Activated T-helper 1 cell treated with anti-CD3 and anti-CD28 coated beads, Interleukin-2, amount 50 U/mL, for 16 hours (primary cell): ENCODE measurements at places on chromosomes 7 and 10.

DNA sequence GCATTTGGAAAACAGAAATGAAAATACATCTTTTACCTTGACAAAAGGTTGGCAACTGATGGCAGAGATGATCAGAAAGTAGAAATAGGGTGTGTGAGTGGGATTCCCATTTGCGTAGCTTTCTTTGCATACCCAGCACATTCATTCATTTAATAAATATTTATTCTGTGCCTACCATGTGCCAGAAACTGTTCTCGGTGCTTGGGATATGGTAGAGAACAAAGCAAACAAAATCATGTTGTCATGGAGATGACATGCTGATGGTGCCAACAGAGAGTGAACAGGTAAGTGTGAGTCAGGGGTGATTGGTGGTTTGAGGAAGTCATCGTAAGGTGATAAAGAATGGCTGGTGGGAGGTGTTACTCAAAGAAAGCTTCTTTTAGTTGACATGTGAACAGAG is 45.4 kb downstream of the CACNB2 start:
- DNase-seq: no peak

DNA sequence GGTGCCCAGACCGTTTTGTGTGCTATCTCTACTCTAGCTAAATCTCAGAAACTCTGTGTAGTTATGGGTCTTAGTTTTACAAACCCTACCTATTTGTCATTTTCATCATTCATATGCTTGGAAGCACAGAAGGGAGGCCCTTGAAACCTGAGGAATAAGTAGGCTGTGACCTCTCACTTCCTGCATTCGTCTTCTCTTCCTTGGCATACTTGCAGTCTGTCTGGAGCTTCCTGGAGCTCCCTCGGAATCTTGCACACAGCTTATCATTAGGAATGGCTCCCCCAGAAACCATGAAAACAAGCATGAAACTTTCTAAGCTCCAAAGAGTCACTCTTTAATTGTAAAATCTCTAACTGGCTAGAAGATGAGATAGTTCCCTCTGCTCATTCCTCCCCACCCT is 376.9 kb upstream of the MYO3A start:
- no peak for DNase-seq

DNA sequence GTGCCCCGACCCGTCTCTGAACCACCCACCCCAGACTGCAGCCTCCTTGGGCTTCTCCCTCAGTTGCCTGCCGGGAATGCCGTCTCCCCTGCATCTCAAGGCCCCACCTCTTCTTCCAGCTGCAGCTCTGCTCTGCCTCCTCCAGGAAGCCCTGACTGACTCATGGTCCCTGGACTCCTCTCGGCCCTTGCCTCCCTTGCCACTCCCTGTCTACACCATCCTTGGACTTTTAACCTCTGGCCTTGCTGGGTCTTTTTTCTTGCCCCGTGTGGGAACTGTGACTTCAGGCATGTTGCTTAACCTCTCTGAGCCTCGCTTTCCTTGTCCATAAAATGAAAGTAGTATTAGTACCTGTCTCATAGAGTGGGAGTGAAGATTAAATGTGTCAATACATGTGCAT is 56.3 kb downstream of the C10orf105 start:
- no peak for DNase-seq

GRCh38 chr7:120961638-120962173 is 11.1 kb downstream of the ING3 start:
- DNase-seq: no peak

DNA sequence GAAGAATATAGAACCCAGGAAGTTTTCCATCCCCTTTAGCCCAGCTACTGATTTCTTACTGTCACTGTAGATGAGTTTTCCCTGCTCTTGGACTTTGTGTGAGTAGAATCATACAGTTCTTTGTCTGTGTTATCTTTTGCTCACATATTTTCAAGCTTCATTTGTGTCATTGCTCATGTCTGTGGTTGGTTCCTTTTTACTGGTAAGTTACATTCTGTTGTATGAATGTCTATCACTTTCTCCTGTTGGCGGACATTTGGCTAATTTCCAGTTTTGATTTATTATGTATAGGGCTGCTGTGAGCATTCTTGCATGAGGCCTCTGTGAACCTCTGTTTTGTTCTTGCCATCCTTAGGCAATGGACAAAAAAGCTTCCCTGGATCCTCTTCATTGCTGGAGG is 5.3 kb downstream of the GLRX3 start:
- DNase-seq: no peak

- DNase-seq: no peak
Observed at GRCh38 chr10:110109511-110109910, 97.9 kb upstream of the MXI1 start.

DNA sequence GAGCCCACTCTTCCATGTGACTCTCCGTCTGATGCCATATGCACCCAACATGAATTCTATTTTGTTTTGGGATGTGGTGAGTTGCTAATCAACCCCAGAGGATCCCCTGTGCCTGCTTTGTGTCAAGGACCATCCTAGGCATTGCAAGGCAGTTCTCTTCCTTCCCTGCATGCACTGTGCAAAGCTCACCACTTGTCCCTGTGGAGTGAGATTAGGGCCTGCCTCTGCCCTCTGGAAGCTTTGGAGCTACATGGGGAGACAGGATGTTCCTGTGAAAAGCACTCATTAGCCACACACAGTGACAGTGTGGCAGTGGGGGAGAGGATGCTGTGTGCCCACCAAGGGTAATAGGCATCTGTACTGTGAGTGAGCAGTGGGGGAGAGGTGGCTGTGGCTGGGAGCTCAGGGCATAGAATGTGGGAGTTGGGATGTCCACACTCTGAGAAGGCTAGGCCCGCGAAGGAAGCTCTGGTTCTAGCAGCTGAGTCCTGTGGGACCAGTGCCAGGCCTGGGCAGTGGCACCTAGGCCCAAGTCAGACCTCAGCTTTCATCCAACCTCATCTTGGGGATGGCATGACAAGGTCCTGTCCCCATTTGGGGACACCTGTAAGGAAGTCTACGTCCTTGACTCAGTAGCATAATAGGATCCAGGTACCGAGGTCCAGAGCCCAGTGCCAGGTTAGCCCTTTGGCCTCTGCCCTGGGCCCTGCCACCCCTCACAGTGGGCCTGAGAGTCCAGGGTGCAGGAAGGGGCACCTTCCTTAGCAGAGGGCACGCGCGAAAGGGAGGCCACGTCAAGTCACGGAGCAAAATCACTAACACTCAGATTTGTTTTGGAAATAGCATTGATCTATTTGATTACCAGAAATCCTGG is 6.6 kb downstream of the ADRA2A start:
- DNase-seq: no peak

DNA sequence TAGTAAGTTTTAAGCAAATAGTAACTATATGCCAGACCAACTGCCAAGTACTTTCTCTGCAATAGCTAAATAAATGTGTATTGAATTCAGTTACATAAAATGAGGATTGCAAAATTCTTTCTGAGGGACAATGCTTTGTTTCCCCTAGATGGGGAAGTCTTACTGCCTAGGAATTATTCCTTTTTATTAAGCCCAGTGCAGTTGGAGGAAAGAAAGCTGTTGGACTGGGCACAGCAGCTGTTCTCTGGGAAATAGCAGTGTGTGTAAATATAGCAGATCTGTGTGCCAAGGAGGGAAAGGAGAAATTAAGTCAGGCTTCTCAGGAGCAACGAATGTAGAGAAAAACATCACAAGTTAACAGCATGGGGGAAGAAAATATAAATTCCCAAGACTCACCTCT is 77.1 kb downstream of the SEC23IP start:
- DNase-seq: no peak

DNA sequence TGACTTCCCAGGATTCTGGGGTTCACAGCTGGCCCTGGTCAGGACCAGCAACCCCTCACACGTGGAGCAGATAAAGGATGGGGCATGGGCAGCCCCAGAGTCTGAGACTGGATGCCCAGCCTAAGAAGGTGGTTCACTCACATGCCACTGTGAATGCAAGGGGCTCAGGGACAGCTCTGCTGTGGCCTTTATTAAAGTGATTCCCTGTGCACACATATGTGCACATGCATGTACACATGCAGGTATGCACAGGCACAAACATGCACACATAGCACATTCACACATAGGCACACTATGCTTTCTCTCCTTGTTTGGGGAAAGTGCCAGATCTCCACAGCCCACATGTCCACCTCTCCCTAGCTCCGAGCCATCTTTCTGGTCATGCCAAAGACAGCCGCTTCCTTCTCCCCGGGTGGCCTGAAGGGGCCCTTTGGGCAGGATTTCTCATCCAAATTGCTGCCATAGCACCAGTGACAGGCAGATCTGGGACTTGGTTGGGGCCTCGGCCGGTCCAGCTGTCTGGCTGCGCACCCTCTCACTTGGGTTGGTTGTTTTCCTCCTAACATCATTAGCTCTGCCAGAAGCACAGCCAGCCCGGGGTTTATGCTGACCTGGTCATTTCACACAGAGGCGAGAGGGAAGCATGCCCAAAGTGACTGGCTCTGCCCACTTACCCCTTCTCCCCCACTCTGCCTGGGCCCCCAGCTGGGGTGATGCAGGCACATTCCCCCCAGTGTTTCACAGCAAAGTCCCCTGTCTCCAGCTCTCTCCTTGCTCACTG is 1.4 kb downstream of the GCK start:
- DNase-seq: no peak

- DNase-seq: no peak
Observed at GRCh38 chr10:77456414-77456813, 181.2 kb downstream of the KCNMA1 start.
